Psoas muscle (tissue), 8 donors: ENCODE measurements at places on chromosomes 6 and 20. TPM values are rescaled to one million over a fixed set of nuclear protein-coding genes. Genes with fewer than 3 reads are reported as not detected.

The MCM3 gene
- total RNA-seq = 17.3 TPM

The NOX3 gene
- total RNA-seq = not detected

The ENPP3 gene
- total RNA-seq = 0.11 TPM

The SLC24A3 gene
- 24.4 TPM for total RNA-seq

The SLC2A4RG gene
- 66.8 TPM for total RNA-seq

The MYMX gene
- total RNA-seq = 0.34 TPM
